Skin of body (tissue), 3 donors: ENCODE measurements at places on chromosomes 5 and 9. TPM values are rescaled to one million over a fixed set of nuclear protein-coding genes. Genes with fewer than 3 reads are reported as not detected.

The PROB1 gene
- 1.7 TPM for total RNA-seq

The FAM153A gene
- total RNA-seq: 0.20 TPM

The MEIKIN gene
- not detected for total RNA-seq

The PAPPA gene
- 4.4 TPM for total RNA-seq

The APBA1 gene
- 7.7 TPM for total RNA-seq

The ARID3C gene
- total RNA-seq: not detected

The BHMT2 gene
- 3.0 TPM for total RNA-seq

The WNT8A gene
- not detected for total RNA-seq

The FOXD1 gene
- total RNA-seq: 1.4 TPM

The FOXD4L3 gene
- not detected for total RNA-seq
